ENCODE measurements at places on chromosomes 5 and 9.

DNA sequence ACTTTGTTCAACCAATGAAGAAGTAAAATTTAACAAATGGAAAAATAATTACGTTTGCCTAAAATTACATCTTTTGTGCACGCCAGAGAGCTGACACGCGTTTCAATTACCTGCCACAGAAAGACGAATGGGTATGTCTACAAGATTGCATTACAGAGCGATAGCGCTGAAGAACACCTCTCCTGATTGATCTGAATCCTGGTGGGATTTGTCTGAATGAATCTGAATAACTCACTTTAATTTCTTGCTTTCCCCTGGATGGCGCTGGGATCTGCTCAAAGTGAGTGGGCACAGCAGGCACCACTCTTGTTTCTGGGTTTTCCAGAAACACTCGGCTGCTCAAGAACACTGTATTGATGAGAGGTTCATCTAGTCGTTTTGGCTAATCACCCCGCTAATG, 148.8 kb upstream of the TBC1D2 start:
- no peak for DNase-seq

DNA sequence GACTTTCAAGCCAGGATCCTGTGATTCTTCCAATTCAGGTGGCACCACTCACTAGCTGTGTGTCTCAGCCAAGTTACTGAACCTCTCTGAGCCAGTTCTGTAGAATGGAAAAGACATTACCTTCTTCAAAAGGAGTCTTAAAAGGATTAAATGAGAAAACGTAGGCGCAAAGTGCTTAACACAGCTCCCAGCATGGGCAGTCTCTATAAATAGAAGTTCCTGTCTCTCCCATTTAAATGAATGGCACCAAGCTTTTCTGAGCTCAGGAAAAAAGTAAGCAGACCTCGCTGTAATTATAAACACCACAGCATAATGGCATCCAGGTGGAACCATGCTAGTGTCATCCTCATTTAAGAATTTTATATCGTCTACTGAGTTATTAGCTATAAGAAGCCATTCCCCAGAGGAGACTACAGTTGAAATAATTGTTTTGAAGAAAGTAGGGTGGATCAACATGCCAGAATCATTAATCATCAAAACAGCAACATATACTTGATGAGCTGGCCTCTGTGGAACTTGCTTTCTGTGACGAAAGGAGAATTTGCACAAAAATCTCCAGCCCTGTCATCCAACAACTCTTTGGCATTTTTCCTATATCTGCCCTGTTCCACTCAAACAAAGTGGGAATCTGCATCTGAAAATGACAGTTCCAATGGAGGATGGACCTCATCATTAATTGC, 188.9 kb downstream of the SPOCK1 start:
- no peak for DNase-seq

DNA sequence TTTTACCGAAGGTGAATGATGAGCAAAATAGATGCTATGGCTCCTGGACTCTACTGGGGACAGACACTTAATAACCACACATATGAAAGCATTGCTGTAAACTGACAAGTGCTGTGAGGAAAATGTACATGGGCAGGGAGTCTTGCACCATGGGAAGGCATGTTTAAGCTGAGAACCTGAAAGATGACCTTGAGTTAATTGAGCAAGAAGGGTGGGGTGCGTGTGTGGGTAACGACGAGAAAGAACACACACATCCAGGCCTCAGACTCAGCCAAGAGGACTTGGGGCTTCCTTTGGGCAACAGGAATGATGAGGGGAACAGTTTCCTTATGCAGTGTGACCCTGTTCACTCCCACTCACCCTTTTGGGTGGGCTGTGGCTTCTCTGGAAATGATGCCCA, 73.1 kb downstream of the HSPA4 start:
- no peak for DNase-seq

GRCh38 chr9:135526730-135527571, 5.7 kb downstream of the LCN1 start:
- no peak for DNase-seq

DNA sequence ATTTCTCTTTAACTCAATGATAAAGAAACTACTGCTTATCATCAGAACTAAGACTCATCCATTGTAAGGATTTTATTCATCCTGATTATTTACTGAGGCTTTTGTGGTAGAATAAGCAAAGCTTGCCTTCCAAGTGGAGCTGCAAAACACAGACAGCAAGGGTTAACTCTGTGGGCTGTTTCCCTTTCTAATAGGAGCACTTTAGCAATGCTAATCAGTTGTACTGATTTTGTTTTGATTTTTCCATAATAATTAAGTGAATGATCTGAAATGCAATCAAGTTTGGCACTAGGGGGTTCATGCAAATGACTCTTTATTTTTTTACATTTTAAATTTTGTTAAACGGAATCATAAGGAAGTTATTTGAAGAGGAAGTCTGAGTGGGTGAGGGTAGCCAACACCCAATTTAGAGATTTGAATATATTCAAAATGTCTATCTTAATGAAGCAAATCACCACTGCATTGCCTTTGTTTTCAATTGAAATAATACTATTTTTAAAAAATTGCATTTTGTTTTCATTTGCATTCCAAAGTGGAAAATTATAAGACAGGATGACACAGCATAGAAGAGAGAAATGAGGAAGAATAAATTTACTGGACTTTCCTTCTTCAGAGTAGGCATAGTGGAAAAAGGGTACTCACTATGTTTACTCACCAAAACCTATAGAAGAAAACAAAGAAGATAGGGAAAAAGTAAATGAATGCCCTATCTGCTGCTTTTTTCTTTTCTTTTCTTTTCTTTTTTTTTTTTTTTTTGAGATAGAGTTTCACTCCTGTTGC, 36.6 kb downstream of the MEGF10 start:
- DNase-seq: no peak

- no peak for DNase-seq
Observed at GRCh38 chr9:82410306-82410705, 421.7 kb downstream of the SPATA31D1 start.

DNA sequence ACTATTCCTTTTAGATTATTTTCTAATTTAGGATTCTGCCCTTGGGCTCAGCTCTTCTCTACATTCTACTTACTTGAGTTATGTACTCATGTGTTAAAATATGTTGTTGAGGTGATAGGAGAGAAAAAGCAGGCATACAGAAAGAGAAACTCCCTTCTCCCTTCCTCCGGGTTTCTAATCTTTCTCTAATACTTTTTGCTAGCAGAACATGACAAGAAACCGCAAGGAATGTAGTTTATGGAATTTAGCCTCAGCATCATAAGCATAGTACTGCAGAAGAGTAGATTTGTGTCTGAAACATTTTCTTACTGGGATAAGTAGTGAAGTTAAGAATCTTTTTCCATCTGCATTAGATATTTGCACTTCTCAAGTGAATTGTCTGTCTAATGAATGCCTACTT, 139.5 kb upstream of the CYLC2 start:
- DNase-seq: no peak

All from COR-L47 (cell line).